Cerebellar nuclear complex (tissue), 1 donor: ENCODE measurements at places on chromosomes 6 and 20.

GRCh38 chr6:143959927-143960326 is 48.1 kb downstream of the PLAGL1 start:
- no peak for DNase-seq

GRCh38 chr20:11366660-11367059 is 551.0 kb upstream of the BTBD3 start:
- DNase-seq: no peak

DNA sequence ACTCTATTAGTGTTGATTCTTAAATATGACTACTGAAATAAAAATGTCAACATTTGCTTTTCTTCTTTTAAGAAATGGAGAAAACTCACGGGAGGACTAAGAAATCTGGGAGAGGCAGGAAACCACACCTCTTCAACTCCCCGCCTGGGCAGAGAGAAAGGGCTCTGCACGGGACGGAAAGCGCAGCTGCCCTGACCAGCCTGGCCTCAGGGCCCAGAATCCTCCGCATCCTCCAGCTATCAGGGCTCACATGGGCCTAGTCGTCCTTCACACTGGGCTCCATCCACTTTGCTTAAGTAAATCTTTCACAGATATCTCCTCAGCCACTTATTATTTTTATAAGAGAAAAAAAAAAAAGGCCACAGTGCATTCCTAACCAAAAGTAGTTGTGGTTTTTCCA is 215.1 kb downstream of the TBXT start:
- no peak for DNase-seq

GRCh38 chr6:46704562-46704961 is 16.9 kb downstream of the TDRD6 start:
- no peak for DNase-seq

DNA sequence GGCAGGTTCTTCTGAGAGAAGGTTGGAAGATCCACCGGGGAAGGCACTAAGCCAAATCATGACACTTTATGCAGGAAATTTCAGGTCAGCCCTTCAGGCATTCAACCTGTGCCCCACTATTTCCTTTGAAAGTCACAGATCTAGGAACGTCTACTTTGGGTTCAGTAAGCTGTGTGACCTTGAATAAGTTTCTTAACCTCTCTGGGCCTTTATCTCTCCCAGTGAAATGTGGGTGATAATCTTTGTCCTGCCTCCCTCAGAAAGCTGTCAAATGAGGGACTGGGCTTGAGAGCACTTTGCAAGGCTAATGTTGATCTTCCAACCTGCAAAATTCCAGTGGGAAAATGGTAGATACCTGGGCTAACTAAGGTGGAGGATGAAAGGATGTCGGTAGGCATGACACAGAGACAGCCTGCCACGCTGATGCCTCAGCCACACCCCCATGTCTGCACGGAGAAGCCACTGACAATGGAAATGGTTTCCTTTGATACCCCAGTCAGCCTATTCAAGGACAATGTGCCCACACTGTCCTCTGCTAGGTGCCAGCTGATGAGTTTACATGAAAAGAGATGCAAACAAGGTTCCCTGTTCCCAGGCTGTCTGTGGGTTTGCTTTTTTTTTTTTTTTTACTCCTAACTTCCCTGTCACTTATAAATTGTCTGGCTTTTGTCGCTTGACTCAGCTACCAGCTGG is 9.3 kb downstream of the BNIP5 start:
- no peak for DNase-seq
